CD4-positive, alpha-beta T cell treated with Interleukin-6 at 100 ng/mL for 8 hours (primary cell): ENCODE measurements at places on chromosomes 5 and 9.

GRCh38 chr5:131242728-131243255 is 21.1 kb upstream of the CDC42SE2 start:
- no peak for DNase-seq

GRCh38 chr5:107313098-107313497 is 357.6 kb downstream of the EFNA5 start:
- no peak for DNase-seq

GRCh38 chr5:88394536-88395175 is 126.0 kb upstream of the TMEM161B start:
- no peak for DNase-seq

- DNase-seq = no peak
Measured at GRCh38 chr5:140381972-140382371, 19.7 kb upstream of the ANKHD1 start.

GRCh38 chr5:159262472-159262858 is 625 bp upstream of the UBLCP1 start:
- DNase-seq = no peak

GRCh38 chr5:169869066-169869465 is 111.2 kb downstream of the INSYN2B start:
- DNase-seq = no peak
